Small intestine (tissue), 16 donors: ENCODE measurements at places on chromosomes 1 and 21. TPM values are rescaled to one million over a fixed set of nuclear protein-coding genes. Genes with fewer than 3 reads are reported as not detected.

SELENBP1 gene
- 175 TPM for polyA plus RNA-seq

UBL4B gene
- not detected for polyA plus RNA-seq

SPATA46 gene
- polyA plus RNA-seq: not detected

STUM gene
- under 0.01 TPM for polyA plus RNA-seq

IL19 gene
- polyA plus RNA-seq: not detected

DYNLT5 gene
- polyA plus RNA-seq: 1.3 TPM

KCND3 gene
- polyA plus RNA-seq: 0.86 TPM

GPR3 gene
- polyA plus RNA-seq: not detected

ANGPTL7 gene
- not detected for polyA plus RNA-seq

RPE65 gene
- not detected for polyA plus RNA-seq

KRTAP19-3 gene
- polyA plus RNA-seq: not detected

BSND gene
- polyA plus RNA-seq: not detected

HES3 gene
- not detected for polyA plus RNA-seq

DDR2 gene
- polyA plus RNA-seq: 2.7 TPM

RHD gene
- 0.93 TPM for polyA plus RNA-seq

NCF2 gene
- 3.3 TPM for polyA plus RNA-seq

CAMK2N1 gene
- polyA plus RNA-seq: 120 TPM

RGS8 gene
- polyA plus RNA-seq: 0.01 TPM

SLC27A3 gene
- 50.4 TPM for polyA plus RNA-seq

SLC25A33 gene
- polyA plus RNA-seq: 6.3 TPM

TRAPPC10 gene
- 14.0 TPM for polyA plus RNA-seq

CGN gene
- 201 TPM for polyA plus RNA-seq

LCE3E gene
- not detected for polyA plus RNA-seq

LCE2B gene
- polyA plus RNA-seq: not detected

NEGR1 gene
- 0.27 TPM for polyA plus RNA-seq

CELA3B gene
- polyA plus RNA-seq: 0.27 TPM

GPR52 gene
- polyA plus RNA-seq: 0.13 TPM

LRRC41 gene
- 64.3 TPM for polyA plus RNA-seq

SELL gene
- 1.1 TPM for polyA plus RNA-seq

ATP6V1G3 gene
- polyA plus RNA-seq: not detected

LRRIQ3 gene
- 0.39 TPM for polyA plus RNA-seq

CA6 gene
- polyA plus RNA-seq: not detected

ACTRT2 gene
- not detected for polyA plus RNA-seq

CRYAA gene
- not detected for polyA plus RNA-seq

MKNK1 gene
- 20.2 TPM for polyA plus RNA-seq

SIPA1L2 gene
- 10.4 TPM for polyA plus RNA-seq

IER5 gene
- 7.4 TPM for polyA plus RNA-seq

LHX8 gene
- not detected for polyA plus RNA-seq

LDLRAD1 gene
- polyA plus RNA-seq: not detected

LIN28A gene
- not detected for polyA plus RNA-seq

RNF207 gene
- polyA plus RNA-seq: 5.7 TPM

CFHR5 gene
- polyA plus RNA-seq: not detected

RGS1 gene
- polyA plus RNA-seq: 24.3 TPM

MAP3K21 gene
- polyA plus RNA-seq: 7.6 TPM

TMCO4 gene
- 28.6 TPM for polyA plus RNA-seq

CD5L gene
- 0.03 TPM for polyA plus RNA-seq
